ENCODE measurements at places on chromosomes 16 and 17.

DNA sequence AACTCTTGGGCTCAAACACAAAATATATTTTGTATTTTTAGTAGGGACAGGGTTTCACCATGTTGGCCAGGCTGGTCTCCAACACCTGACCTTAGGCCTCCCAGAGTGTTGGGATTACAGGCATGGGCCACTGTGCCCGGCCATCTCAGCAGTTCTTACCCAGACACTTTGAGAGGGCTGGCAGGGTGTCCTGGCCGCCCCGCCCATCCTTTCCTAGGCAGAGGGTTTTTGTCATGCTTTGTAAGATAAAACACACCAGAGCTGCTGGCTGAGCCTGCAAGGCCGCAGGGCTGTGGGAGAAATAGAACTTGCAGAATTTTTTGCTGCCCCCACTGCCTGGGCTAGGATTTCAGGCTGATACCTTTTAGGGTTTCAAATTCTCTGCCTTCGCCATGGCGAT, 8.7 kb downstream of the PPL start:
- DNase-seq = no peak

DNA sequence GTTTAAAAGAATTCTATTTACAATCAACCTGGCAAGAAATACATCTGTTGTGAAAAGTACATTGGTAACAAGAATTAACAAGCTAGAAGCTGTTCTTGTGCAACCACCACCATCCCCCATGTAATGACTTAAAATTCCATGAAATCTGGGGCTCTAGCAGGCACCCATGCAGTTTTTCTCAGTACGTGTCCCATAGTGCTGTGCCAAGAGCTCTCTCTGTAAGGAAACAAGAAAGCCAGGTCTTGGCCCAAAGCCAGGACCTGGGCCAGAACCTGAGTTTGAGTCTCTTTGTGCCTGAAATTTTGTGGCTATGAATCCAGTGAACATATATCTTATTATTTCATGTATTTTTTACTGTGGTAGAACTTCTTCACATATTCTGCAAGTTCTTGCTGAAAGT, 46.6 kb downstream of the NUP93 start:
- DNase-seq = no peak

DNA sequence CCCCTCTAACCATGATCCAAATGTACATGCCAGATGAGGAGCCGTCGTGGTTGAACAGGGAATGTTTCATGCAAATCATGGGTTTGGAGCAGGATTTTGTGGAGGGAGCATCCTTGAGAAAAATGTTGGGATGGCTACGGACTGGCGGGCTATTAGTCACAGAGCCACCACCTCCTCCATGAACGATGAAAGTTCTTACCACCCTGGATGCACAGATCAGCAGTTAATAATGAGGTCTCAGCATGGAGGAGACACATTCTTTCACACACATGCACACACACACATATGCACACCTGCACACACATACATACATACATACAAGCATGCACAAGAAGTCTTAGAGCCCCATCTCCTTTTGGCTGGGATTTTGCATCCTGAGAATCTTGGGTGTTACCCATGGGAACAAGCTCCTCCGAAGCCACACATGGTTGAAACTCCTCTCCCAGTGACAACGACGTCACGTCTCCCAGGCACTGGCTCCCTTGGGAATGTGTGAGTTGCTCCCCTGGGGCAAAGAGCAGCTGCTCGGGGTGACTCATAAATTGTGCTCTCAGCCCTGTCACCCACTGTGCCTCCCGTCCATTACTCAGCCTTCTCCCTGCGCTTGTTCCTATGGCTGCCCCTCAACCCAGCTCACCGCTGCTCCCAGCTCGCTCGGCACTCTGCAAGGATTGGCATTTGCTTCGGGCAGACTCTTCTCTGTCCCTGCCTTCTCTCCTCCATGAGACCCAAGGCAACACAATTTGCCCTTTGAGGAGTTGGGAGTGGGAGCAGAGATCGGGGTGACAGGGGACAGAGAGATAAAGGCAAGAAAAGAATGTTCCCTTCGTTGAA, 344.6 kb downstream of the SOX9 start:
- DNase-seq = no peak

GRCh38 chr16:910181-910580, 60.6 kb downstream of the LMF1 start:
- no peak for DNase-seq

GRCh38 chr16:46606231-46606630, 14.9 kb downstream of the SHCBP1 start:
- no peak for DNase-seq

GRCh38 chr17:15154618-15155017, 110.5 kb downstream of the PMP22 start:
- DNase-seq = no peak

- peak; percentile 25 for DNase-seq
Observed at GRCh38 chr17:29592850-29593551, at the start of gene ANKRD13B. TSS of gene ANKRD13B (plus strand) at chr17:29593132. CDS start at chr17:29593622, 490 bp downstream.

GRCh38 chr17:44097110-44097958, 26.1 kb downstream of the HDAC5 start:
- no peak for DNase-seq

DNA sequence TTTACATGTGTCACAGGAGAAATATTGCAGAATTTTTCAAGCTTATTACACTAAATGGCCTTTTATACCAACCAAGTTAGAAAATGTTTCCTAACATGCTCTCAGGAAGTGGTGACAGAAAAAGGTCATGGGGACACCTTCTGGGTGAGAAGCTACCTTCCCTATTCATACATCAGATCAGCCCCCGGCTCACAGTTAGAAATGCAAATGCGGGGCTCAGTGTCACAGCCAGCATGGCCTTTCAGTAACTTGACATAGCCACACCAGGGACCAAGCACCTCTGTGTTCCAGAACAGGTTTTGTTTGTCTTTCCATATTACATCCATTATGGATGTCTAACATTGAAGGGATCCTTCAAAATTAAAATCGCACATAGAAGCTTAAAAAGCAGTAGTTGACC, 59.5 kb downstream of the CHD9NB start:
- DNase-seq = no peak

GRCh38 chr17:4706121-4706520, 2.2 kb upstream of the PELP1 start:
- DNase-seq = no peak

- DNase-seq = no peak
Observed at GRCh38 chr17:64326420-64327054, 63.5 kb upstream of the TEX2 start.

DNA sequence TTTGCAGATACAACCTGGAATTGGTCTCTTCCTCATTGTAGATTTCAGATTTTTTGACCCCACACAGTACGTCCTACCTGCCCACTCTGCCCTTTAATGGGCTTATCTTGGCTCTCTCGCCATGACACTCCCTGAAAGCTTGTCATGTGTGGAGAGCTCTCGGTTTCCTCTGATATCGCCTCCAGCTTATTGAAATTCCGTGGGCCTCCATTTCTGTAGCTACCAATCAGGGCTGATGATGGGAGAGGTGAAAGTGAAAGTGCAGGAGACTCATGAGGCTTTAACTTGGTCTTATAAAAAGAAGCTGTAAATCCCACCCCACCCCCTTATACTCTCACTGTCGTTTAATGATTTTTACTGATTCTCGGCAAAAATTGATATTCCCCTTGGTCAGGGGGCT, 17.7 kb downstream of the HOXB1 start:
- peak; percentile 45 for DNase-seq

GRCh38 chr17:73315471-73315870, 3.7 kb upstream of the CDC42EP4 start:
- no peak for DNase-seq

DNA sequence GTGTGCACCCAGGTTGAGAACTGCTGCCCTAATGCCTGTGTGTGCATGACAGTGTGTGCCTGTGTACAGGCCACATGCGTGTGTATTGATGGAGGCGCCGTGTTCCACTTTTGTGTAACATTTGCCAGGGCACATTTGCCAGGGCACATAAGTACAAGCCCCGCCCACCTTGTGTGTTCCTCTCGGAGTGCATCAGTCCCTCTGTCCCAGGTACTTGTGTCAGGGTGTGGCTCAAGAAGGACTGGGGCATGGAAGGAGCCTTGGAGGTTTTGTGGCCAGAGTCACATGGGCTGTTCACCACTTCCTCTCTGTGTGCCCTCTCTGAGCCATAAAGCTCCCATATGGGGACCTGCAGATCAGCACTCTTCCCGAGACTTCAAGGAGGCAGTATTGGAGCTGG, 73.9 kb downstream of the MRM1 start:
- DNase-seq = no peak

- DNase-seq = no peak
Observed at GRCh38 chr17:80352216-80352895, 62.6 kb upstream of the ENDOV start.

- no peak for DNase-seq
Observed at GRCh38 chr16:30376461-30376902, 1.9 kb downstream of the MYL11 start.

DNA sequence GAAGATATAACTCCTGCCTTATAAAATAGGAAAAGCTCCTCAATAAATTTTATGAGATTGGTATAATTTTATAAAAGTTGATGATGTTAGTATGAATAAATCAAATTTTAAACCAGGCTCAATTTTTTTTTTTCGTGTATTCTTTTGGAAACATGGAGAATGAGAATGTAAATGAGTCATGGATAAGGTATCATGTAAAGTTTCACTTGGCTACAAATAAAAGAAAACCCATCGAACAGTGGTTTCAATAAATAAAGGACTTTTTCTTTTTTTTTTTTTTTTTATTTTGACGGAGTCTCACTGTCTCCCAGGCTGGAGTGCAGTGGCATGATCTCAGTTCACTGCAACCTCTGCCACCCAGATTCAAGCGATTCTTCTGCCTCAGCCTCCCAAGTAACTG, 67.3 kb downstream of the PHKB start:
- DNase-seq = no peak

DNA sequence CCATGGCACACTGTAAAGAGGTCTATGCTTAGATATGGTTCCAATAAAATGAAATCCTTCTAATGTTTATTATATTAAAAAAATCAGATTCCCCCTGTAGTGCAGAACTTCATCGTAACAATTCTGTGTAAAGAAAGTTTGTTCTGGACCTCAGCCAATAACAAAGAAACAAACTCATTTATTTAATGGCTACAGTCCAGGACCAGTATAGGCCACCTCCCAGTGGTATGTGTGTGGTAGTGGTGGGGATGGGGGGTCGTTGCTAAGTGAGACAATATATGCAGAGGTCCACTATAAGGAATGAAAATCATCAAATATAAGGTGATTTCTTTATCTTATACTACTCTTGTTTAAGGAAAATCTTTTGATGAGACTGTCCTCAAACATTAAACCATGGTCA, 136.4 kb downstream of the CDK5R1 start:
- no peak for DNase-seq

GRCh38 chr16:16991711-16992110, 479.0 kb downstream of the XYLT1 start:
- DNase-seq = no peak

DNA sequence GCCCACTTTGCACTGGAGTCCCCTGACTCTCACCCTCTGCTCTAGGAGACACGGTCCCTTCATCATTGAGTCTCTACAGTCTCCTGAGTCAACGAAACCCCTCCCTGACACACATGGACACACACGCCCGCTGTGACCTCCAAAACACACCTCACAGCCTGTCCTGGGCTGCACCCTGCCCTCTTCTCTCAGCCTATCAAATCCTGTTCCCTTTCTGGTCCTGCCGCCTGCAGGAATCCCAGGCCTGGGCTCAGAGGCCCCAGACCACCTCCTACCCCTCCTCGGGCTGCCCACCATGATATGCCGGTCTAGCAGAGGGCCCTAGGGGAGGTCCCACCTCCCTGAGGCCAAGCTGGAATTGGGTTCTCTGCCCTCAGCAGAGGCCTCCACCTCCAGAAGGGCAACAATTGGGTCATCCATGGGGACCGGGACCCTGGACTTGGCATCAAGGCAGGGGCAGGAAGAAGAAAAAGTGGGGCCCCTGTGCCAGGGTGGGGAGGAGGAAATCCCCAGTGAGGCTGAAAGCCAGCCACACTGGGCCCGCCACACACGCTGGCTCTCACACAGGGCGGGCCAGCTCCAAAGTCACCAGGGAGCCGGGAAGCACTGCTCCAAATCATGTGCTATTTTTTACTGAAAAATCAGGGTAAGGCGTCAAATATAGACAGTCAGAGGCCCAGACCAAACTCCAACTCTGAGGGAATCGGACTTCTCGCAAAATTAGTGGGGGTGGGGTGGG, 3.4 kb downstream of the PPP1R9B start:
- no peak for DNase-seq

GRCh38 chr16:15464401-15465186, 30.2 kb downstream of the BMERB1 start:
- DNase-seq = no peak

DNA sequence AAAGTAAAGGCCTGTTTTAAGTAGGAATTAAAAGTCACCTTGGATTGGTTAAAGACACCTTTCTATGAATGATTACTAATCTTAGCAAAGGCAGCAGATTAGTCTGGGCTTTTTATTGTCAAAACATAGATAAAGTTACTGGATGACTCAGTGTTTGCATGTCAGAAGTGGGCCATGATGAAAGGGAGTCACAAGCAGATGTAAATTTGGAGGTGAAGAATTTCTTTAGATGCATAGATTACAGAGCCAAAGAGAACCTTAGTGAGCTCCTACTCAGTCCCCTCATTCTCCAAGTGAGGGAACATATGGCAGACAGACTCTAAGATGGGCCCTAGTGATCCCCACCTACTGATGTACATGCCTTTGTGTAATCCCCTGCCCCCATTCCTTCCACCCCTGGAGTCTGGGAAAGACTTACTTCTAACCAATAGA, 124.5 kb downstream of the HS3ST3A1 start:
- DNase-seq = no peak

- DNase-seq = no peak
Observed at GRCh38 chr16:80158766-80159165, 382.0 kb upstream of the DYNLRB2 start.

DNA sequence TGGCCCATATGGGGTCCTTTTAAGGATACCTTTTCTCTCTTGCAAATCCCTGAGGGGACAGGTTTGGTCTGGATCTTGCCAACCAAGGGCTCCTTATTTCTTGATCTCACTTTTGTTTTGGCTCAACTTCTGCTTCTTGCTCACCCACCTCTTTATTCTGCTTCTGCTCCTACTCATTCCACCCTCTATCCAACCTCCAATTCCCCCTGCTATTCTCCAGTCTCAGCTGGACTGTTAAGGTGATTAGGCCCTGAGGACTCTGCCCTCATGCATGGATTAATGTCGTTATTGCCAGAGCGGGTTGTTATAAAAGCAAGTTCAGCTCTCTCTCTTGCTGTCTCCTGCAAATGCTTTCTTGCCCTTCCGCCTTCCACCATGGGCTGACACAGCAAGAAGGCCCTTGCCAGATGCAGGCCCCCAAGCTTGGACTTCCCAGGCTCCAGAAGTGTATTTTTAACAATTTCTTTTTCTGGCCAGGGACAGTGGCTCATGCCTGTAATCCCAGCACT, 29.8 kb downstream of the LAT start:
- DNase-seq = no peak

GRCh38 chr16:88306411-88306810, 76.3 kb upstream of the ZNF469 start:
- DNase-seq = no peak

- no peak for DNase-seq
Observed at GRCh38 chr16:5678371-5678770, 580.8 kb upstream of the EEF2KMT start.
